ENCODE measurements at places on chromosomes 2 and 18. TPM values are rescaled to one million over a fixed set of nuclear protein-coding genes. Genes with fewer than 3 reads are reported as not detected.

The GRHL1 gene
- 0.07 TPM for total RNA-seq

The OLA1 gene
- 42.9 TPM for total RNA-seq

The SNORC gene
- total RNA-seq, result 4.1 TPM

The SPDYA gene
- total RNA-seq, result 2.2 TPM

GRCh38 chr2:46909771-46910419, 5.7 kb downstream of the MCFD2 start:
- peaks cover 13% of the 10 kb centered on the region for H3K36me3 ChIP-seq
- no peak overlapping the region for H3K27ac ChIP-seq
- DNase-seq, result no peak
- H3K27me3 ChIP-seq, result no peaks in the 10 kb centered on the region
- H3K4me3 ChIP-seq, result no peak overlapping the region
- H3K4me1 ChIP-seq, result peaks cover 8% of the 10 kb centered on the region

GRCh38 chr2:137357634-137358033, 592.3 kb downstream of the THSD7B start:
- H3K36me3 ChIP-seq, result no peaks in the 10 kb centered on the region
- no peak overlapping the region for H3K4me3 ChIP-seq
- no peak for DNase-seq
- no peaks in the 10 kb centered on the region for H3K27me3 ChIP-seq

DNA sequence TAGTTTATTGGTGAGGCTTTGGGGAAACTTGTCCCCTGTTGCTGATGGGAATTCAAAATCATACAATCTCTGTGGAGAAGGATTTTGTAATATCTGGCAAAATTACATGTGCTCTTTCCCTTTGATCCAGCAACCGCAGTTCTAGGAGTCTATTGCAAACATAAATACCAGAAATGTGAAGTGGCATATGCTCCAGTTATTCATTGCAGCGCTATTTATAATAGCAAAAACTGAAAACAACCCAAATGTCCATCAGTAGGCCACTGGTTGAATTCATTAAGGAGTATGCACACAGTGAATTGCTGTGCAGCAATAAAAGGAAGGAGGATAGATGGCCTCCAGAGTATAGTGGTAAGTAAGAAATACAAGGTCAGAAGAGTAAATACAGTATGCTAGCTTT, 76.5 kb downstream of the HNRNPLL start:
- H3K27ac ChIP-seq, result no peak overlapping the region
- H3K4me3 ChIP-seq, result no peak overlapping the region
- no peak for DNase-seq
- no peaks in the 10 kb centered on the region for H3K36me3 ChIP-seq
- peaks cover 2% of the 10 kb centered on the region for H3K4me1 ChIP-seq

- H3K27me3 ChIP-seq, result no peaks in the 10 kb centered on the region
- H3K27ac ChIP-seq, result no peak overlapping the region
- no peak overlapping the region for H3K4me3 ChIP-seq
- H3K36me3 ChIP-seq, result no peaks in the 10 kb centered on the region
- no peak for DNase-seq
These were observed 4.0 kb downstream of the NT5DC4 start for GRCh38 chr2:112724591-112725525.

- no peaks in the 10 kb centered on the region for H3K4me1 ChIP-seq
- DNase-seq, result no peak
These were observed 784.5 kb upstream of the CELF4 start for GRCh38 chr18:38350141-38350540.

DNA sequence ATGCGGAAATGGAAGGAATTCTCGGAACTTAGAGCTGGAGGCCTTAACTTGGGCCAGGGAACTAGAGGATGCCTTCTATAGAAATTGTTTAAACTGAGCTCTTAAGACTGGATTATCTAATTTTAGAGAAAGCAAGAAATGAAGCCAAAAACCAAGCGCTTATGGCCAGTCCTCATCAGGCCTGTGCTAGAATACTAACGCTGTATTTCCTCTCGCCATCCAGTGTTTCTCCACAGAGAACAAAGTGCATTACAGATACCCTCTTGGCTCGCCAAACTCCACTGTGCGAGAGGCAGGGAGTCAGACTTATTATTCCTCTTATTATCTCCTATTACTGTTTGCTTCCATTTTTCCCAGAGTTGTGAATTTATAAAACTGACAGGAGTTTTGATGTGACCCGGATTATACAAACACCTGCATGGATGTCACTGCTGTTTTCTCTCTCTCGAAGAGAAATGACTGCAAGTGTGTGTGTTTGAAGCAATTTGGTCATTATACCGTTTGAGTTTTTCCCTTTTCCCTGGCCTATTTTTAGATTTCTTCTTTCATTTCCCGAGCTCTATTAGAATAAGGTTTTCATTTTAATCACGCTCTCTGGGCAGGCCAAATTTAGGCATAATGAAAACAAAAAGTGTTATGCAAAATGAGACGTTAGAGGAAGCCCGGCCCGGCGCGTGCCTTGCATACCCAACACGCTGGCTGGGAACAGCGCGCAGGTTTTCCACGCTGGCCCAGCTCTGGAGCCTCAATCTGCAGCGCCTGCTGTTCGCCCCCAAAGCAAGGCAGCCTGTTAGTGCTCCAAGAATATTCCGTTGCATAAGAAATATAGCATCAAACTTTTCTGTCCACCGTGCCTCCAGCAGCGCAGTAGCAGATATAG, 103.3 kb downstream of the ALK start:
- H3K27me3 ChIP-seq, result no peaks in the 10 kb centered on the region
- no peaks in the 10 kb centered on the region for H3K4me1 ChIP-seq
- no peak overlapping the region for H3K27ac ChIP-seq

DNA sequence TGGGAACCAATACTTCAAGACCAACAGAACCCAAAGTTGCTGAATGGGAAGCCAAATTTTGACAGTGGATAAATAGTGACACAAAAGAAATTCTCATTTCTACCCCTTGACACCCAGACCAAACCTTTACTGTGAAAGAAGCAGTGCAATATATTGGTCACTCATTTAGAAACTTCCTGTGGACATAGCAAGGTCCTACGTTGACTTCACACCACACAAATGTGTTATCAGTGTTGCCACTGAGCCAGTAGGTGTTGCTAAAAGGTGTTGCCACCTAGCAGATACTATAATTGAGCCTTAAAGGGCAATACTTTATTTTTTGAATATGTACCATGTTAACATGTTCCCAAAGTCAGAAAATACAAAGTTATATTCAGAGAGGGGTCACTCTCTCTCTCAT, 1008.9 kb upstream of the CDH2 start:
- DNase-seq, result no peak
- no peaks in the 10 kb centered on the region for H3K36me3 ChIP-seq
- H3K27me3 ChIP-seq, result no peaks in the 10 kb centered on the region
- no peak overlapping the region for H3K27ac ChIP-seq
- no peaks in the 10 kb centered on the region for H3K4me1 ChIP-seq

DNA sequence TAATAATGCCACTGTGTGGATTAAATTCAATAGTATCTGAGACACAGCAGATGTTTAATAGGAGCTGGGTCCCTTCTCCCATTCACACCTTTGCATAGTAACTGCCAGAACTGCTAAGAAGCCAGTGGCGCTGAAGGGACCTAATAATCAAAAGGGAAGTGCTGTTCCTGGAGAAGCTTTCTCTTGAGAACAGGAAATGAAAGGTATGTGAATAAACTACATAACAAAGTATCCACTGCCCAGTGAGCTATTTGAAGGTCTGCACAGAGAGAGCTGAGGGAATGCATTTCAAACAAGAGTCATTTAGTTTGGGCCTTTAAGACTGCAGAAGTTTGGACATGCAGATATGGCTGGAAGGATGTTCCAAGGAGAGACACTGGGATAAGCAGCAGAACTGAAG, 56.1 kb upstream of the KIDINS220 start:
- H3K36me3 ChIP-seq, result no peaks in the 10 kb centered on the region
- H3K4me3 ChIP-seq, result no peak overlapping the region
- H3K4me1 ChIP-seq, result no peaks in the 10 kb centered on the region
- no peaks in the 10 kb centered on the region for H3K27me3 ChIP-seq
- no peak for DNase-seq

- peaks cover 4% of the 10 kb centered on the region for H3K27me3 ChIP-seq
- H3K36me3 ChIP-seq, result no peaks in the 10 kb centered on the region
- H3K4me1 ChIP-seq, result peaks cover 10% of the 10 kb centered on the region
- no peak for DNase-seq
- no peak overlapping the region for H3K4me3 ChIP-seq
- H3K27ac ChIP-seq, result no peak overlapping the region
These were observed 70.7 kb upstream of the BCL2L11 start for GRCh38 chr2:111049792-111050640.
